ENCODE measurements at places on chromosomes 2 and 18. TPM values are rescaled to one million over a fixed set of nuclear protein-coding genes. Genes with fewer than 3 reads are reported as not detected.

DNA sequence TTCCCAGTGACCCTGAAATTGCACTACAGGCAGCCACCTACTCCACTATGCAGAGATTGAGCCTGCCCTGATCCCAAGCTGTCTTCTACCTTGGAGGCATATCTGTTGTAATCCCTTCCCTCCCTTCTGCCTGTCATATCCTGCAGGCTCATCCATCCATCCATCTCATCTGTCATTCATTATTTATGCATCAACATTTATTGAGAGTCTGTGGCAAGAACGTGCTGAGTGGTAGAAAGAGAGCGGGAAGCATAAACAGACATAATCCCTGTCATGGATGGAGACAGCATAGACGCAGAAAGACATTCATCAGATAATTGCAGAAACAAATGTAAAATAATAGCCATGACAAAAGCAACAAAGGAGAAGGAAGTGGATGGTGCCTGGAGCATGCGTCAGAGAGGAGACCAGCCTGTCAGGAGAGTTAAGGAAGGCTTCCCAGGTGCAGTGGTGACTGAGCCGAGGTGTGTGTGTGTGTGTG lies 110.7 kb upstream of the STPG4 start:
- no peak for DNase-seq

GRCh38 chr2:146530886-146531285 lies 1313.9 kb upstream of the ACVR2A start:
- DNase-seq, result no peak

DNA sequence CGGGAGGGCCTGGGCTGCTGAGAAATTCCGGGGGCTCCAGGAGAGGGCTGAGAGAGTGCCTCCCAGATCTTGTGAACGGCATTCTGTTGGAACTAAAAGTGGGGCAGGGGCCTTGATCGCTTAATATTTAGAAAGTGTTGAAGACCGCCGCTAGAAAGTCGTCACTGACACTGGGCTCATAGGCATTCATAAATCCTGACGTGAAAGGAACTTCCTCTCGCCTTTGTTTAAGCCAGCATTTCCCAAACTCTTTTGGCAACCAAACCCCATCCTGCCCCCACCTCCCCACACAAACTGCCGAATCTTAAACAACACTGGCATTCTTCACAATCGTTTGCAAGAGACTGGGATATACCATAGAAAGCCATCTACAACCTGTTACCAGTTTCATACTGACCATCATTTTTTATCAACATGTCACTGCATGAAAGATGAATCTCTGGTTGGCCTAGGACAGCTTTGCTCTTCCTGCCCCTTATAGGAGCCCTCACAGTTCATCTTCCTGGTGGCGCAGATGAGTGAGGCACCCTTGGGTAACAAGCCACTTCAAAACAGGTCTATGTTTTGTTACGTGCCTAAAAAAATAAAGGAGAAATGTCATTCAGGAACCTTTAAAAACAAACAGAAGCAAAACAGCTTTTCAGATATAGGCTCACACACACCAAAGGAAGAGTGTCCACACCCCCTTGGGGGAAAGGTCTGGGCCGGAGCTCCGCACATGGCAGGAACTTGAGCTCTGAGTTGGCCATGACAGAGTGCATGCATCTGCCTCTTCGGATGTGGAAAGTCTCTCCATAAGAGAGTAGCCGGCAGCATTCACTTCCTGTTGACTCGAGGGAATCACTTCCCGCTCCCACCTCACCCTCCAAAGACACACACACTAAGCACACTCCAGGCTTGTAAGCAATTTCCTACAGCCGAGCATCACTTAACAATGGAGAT lies 13.0 kb downstream of the MTERF4 start:
- DNase-seq, result no peak

SERPINB12 gene
- polyA plus RNA-seq, result not detected

CNGA3 gene
- not detected for polyA plus RNA-seq

GRCh38 chr2:198012025-198012424 lies 207.6 kb downstream of the PLCL1 start:
- no peak for DNase-seq

GRCh38 chr2:31286230-31286629 lies 52.3 kb downstream of the EHD3 start:
- no peak for DNase-seq

- peak; percentile 39 for DNase-seq
Measured at GRCh38 chr2:215002500-215002899, 135.9 kb downstream of the ABCA12 start.

DNA sequence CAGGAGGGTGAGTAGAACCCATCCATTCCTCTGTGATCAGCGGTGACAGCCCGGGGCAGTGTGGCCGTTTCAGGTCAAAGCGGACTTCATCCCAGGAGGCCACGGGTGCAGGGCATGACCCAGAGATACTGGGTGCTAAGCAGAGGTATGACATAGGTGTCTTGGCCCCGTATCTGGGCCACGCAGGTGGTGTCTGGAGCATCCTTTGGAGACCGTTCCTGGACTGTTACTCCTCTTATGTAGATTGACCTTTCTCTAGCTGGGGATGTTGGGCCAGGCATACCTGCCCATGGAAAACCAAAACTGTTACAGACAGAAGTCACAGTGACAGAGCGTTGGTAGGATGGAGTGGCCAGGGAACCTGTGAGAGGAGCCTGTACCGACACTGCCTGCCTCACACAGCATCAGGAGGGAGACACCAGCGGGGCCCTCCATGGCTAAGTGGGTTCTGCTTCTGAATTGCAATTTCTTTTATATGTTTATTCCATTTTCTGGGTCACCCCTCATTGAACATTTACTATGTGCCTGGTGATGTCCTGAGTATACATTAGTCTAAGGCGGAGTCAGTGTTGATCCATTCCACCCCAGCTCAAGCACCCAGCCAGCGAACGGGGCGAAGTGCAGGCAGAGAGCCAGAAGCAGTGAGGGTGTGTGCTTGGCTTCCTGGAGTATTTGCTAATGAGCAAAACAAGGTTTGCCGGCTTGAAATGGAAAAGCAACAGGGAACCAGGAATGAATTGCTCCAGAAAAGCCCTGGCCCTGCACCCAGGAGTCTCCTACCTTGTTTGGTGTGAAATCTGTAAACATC lies 141.7 kb downstream of the SH3RF3 start:
- no peak for DNase-seq

DNA sequence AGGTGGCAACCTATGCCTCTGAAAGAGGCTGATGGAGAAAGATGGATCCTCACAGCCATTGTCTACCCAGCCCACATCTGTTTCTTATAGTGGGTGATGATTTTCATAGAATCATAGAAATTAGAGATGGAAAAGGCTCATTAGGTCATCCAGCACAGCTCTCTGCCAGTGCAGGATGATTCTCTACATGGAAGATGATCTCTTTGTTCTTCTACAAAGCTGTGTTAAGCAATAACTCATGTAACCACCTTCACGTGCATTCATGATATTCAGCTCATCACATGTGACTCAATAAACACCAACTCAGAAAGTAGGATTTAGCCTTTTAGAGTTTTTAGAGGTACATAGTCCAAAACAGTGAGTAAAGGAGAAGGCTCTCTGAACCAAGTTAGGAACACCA lies 539.4 kb upstream of the ID2 start:
- no peak for DNase-seq

Measured in right renal pelvis (tissue), 4 donors.